Fibroblast of skin of abdomen (primary cell): ENCODE measurements at places on chromosomes 2 and 18.

DNA sequence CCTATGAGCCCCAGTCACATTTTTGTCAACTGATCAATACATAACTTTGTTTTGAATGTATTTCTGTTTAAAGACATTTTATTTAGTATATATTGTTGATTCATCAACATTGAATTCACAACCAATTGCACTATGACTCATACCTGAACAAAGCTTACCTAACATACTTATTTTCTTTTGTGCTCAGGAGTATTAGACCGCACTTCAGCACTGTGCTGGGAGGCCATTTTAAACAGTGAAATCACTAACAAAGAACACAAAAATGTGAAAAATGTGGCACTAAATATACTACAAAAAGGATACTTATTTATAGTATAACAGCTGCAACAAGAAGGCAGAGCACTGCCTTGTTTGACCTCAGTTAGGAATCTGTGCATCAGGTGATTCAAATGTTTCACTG is 12.4 kb upstream of the IFIH1 start:
- DNase-seq, result no peak

- DNase-seq, result peak; percentile 78
These were observed 1.5 kb upstream of the GPBAR1 start for GRCh38 chr2:218259099-218259961.

DNA sequence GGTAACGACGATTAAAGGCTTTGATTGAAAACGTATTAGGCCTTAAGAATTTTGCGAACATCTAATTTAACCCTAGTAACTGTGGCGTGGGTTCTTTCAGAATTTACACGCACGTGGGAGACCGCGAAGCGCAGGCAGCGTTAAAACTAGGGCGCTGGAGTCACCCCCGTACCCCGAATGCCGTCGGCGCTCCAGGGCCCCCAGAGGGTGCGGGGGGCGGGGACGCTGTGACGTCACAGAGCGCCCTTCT is 673 bp upstream of the SMCHD1 start:
- DNase-seq, result no peak

DNA sequence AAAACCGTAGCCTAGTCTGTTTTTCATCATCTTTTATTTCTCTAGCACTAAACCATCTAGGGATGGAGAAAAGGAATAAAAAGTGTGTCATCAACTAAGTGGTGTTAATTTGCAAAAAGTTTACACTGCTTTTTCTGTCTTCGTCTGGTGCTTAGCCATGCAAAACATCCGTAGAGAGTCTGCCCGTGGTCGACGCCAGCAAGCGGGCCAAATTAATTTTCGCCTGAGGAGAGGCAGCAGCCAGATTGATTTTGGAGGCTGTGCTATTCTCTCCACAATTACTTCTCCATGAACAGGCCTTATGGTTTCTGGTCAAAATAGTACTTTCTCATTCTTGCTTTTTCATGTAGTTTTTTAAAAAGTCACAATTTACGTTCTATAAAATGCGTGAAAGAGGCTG is 46.3 kb downstream of the TNFRSF11A start:
- DNase-seq, result no peak

GRCh38 chr2:147386284-147386683 is 458.5 kb upstream of the ACVR2A start:
- no peak for DNase-seq

DNA sequence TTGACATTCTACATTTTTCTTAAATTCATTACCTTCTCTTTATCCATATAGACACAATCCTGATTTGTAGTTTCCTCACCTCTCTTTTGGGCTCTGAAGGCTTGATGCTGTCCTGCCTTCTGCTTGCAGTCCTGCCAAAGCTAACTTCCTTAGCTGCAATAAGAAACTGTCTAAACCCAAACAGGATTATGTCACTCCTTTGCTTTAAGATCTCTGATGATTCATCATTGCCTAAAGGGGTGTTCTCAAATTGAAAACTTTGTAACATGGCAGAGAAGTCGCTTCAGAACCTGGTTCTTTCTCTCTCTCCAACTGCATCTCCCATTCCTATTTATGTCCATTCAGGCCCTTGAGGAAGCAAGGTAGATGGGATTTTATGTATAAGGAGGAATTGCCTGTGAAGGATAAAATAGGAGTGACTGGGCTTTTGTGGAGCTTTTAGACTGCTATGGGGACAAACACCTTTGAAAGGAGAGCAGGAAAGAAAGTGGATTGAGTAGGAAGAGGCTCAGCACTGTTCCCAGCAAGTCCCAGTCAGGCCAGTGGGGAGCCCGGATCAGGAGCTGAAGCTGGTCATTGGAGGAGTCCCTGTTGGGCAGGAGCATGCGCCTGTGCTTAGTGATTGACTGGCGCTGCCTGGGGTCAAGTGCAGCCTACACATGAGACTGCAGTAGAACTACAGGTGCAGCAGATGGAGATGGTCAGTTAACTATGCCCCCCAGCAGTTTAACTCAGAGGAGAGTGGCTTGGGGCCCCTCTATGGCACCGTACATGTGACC is 390.6 kb downstream of the CTNNA2 start:
- no peak for DNase-seq
